ENCODE measurements at places on chromosomes 1 and 21. TPM values are rescaled to one million over a fixed set of nuclear protein-coding genes. Genes with fewer than 3 reads are reported as not detected.

Gene CELA3B
- not detected for total RNA-seq

Gene SPTA1
- not detected for total RNA-seq

Gene MMP23B
- 19.9 TPM for total RNA-seq

DNA sequence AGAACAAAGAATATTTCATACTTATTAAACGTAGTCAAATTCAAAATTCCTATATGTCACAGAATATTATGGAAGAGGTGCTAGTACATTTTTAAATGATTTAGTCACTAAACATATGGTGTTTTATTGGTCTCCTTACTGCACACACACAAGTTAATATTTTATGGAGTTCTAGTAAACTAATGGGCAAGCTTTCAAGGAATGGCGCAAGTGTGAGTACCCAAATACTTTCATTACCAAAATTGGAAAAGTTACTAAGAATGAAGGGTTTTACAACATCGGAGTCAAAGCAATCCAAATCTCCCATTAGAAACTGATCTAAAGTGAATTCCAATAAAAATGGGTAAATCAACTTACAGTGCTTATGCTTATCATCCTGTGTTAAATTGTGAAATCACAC, 921.9 kb downstream of the ADGRL2 start:
- DNase-seq, result no peak

DNA sequence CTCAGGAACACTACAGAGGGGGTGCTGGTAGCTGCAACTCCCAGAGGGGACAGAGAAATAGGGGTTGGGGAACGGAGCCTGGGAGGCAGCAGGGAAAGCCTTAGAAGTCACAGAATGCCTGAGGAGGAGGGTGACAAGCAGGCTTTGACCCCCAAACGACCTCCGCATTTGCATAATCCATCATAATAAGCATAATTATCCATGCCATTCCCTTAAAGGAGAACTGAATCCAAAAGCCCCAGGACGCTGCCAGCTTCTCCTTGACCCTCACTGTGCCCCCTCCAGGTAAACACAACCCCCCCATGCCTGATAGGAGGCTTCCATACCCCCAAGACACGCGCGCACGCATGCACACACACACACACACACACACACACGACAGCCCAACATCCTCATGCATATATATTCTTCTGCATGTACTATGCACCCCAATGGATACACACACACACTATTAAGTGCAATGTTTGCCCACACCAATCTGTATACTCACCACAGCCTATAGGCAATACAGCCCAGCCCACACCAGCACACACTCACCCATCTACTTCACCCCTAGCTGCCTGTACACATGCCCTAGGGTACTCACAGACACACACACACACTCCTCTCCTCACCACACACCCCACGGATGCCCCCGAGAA, 27.8 kb downstream of the SDC3 start:
- no peak for DNase-seq

DNA sequence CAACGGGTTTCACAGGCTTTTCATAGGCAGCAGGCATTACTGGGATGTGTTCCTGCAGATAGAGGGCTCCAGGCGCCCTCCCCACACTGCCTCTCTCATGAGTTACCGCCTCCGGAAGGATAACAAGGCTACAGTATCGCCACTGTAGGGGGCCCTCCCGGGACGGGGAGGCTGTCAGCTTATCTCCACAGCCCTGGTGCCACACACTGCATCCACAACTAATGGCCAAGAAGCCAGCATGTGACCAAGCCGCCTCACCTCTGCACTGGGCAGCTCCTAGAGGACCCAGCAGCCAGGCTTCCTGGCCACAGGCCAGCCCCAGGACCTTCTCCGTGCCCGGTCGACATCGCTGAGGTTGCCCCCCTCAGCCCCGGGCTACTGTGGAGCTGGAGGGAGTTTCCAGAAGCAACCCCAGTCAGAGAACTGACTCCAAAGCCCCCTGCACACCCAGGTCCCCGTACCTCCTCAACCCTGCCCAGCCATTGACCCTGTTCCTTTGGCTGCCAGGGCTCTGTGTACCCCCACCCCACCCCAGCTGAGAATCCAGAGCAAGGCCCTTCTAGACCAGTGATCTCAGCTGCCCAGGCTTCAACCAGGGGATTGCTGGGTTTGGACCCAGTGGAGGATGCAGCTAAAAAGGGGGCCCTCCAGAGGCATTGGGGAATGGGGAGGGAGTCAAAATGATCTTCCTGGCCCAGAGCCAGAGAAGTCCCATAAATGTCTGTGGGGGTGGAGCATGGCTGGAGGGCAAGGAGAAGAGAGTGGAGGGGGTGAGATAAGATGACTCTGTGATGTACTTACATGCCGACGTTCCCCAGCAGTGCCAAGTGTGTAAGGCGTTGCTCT, 45.0 kb downstream of the NEK2 start:
- DNase-seq, result peak; percentile 90

- DNase-seq, result peak; percentile 89
Observed at GRCh38 chr1:44408632-44409602, 3.9 kb downstream of the RNF220 start.

- DNase-seq, result no peak
Observed at GRCh38 chr1:183147735-183148134, 38.3 kb upstream of the LAMC2 start.

DNA sequence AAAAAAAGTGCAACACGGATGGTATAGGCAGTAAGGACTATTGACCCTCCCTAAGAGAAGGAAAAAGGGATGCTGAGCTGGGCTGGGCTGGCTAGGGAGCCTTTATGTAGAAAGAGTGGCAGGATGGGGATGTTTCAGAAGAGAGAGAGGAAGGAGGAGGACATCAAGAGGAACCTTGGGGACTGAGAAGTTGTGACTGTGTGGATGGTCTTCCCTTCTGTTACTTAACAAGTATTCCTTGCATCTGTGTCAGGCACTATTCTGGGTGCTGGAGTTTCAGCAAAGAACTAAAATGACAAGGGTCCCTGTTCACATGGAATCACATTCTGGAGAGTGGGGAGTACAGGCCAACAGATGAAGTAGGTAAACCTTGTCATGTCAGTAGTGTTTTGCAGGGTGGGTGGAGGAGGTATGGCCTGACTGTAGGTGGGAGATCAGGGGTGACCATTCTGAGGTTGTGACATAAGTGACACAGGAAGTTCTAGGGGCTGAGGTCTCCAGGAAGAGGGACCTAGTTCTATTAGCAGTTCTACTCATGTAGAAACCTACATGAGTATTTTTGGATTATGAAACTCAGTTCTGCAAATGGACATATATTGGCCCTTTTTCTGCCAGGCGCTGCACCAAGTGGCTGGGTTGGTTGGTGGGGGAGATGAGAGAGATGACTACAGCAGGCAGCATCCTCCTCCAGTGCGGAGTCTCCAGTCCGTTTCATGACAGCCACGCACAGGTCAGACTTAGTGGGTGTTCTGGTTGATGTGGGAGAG, 53.8 kb downstream of the PRDM2 start:
- no peak for DNase-seq

DNA sequence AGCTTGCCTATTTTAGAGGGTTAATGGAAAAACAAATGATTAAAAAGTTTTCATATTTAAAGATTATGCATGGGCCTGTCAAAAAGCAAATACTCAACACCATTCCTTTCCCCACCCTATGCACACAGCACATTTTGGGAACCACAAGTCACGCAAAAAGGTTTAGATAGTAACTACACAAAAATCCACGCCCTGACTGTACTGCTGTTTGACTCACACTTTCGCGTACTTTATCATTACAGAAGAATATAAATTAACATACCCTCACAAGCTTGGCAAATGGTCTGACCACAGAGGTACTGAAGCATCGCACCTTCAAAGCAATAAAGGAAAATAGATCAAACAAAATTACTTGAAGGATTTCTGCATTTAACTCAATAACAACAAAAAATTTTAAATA, 1.4 kb downstream of the ATP5PO start:
- no peak for DNase-seq

DNA sequence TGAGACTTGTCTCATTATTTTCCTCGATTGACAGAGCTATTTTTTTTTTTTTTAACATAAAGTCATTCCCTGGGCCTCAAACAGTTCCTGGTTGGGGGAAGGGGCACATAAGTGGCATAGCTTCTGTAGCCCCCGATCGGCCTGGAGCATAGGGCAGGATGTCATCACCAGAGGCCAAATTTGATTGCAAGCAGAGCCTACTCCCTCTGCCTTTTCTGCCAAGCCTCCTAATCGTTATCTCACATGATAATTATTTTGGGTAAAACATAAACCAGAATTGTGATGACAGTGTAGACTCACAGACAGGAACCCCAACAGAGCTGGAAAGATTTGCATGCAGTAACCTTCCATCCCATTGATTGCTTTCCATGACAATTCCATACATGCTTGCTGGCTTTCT, 404.8 kb downstream of the PCP4 start:
- no peak for DNase-seq

- DNase-seq, result no peak
Observed at GRCh38 chr1:237884237-237884636, 6.5 kb downstream of the ZP4 start.

- DNase-seq, result no peak
Observed at GRCh38 chr1:161096530-161096929, 1.6 kb upstream of the KLHDC9 start.

DNA sequence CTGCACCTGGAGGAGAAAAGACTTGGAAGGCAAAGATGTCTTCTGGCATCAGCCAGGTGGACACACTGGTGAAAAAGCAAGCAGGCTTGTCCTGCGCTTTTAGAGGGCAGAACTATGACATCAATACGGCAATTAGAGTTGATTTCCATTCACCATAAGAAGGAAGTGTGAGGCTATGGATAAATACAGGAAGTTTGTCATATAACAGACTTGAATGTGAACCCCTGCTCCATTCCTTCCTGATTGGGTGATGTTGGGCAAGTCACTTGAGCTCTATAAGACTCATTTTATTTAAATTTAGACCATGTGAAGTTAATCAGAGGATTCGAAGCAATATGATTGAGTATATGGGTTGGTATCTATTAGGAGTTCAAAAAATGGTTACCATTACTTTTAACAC, 137.8 kb downstream of the PLPP3 start:
- no peak for DNase-seq

DNA sequence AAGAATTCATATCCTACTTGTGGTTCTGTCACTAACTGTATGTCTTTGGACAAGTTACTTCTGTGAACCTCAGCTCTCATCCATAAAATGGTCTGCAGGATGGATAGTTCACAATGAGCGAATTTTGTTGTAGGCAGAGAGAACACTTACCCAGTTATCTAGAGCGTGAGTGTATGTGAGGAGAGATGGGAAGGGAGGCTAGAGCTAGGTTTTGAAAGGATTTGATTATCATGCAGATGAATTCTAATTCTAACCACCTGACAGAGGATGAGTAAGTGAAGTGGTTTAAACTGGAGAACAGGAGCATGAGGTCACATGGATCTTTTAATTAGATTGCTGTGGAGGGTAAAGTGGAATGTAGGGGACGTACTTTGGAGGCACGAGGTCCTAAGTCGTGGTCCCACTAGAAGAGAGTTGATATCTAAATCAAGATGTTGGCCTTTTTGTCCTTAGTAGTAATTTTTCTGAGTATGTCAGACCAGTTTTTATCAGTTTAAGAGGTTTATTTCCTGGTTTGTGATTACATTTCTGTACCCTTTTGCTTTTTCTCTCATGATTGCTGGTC, 5.0 kb downstream of the SUCO start:
- DNase-seq, result no peak

GRCh38 chr1:204989266-204990058, 53.5 kb upstream of the CNTN2 start:
- peak; percentile 96 for DNase-seq

DNA sequence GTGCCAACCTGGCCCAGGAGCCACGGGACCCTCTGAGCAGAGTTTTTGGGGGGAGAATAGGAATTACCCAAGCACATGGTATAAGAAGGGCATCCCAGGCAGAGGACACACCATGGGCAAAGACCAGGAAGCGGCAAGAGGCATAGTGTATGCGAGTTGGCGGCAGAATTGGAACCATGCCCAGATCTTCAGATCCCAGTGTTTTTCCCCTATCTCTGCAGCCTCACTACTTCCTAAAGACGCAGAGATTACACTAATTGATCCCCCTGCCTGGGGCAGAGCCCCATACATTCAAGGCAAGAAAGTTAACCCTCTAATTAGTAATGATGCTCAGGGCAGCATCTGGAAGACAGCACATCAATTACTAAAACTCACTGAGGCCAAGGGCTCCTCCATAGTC, 48.2 kb downstream of the SYT2 start:
- DNase-seq, result no peak

GRCh38 chr21:27582948-27583430, 616.1 kb upstream of the ADAMTS5 start:
- no peak for DNase-seq

- no peak for DNase-seq
Observed at GRCh38 chr1:88825721-88826120, 65.6 kb downstream of the GTF2B start.

GRCh38 chr1:26994020-26994786, 711 bp downstream of the TRNP1 start:
- peak; percentile 67 for DNase-seq

DNA sequence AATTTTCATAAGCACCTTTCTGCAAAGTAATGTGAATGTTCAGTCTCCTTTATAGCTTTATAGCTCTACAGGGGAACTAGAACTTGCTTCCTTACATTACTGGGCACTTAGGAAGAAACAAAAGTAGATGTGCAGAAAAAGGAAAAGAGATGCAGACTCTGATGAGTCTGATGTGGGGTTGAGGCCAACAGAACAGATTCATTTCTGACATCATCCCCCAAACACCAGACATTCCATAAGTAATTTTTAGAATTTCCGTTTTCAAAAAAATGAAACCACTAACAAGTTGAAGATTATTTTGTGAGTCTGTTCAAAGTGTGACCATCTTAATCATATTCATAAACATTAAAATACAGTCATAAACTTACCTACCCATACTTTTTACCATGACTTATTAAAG, 96.0 kb downstream of the NRIP1 start:
- no peak for DNase-seq
